Spinal cord (tissue), 10 donors: ENCODE measurements at places on chromosomes 6 and 20. TPM values are rescaled to one million over a fixed set of nuclear protein-coding genes. Genes with fewer than 3 reads are reported as not detected.

SOX18 gene
- 2.4 TPM for total RNA-seq

ZSWIM1 gene
- total RNA-seq, result 12.0 TPM

CCDC28A gene
- 19.4 TPM for total RNA-seq

DNAAF9 gene
- total RNA-seq, result 27.2 TPM

- H3K27ac ChIP-seq, result no peak overlapping the region
- no peak for DNase-seq
- no peak overlapping the region for H3K4me3 ChIP-seq
- no peaks in the 10 kb centered on the region for H3K4me1 ChIP-seq
Measured at GRCh38 chr6:134394905-134395304, 77.0 kb upstream of the SGK1 start.

- no peak overlapping the region for H3K4me3 ChIP-seq
- no peaks in the 10 kb centered on the region for H3K27me3 ChIP-seq
- DNase-seq, result no peak
- H3K27ac ChIP-seq, result no peak overlapping the region
Measured at GRCh38 chr20:57695940-57696339, 13.9 kb downstream of the PMEPA1 start.

GRCh38 chr6:73523434-73524123, 2.7 kb upstream of the EEF1A1 start:
- no peaks in the 10 kb centered on the region for H3K27me3 ChIP-seq
- H3K4me1 ChIP-seq, result peaks cover 19% of the 10 kb centered on the region
- DNase-seq, result peak; percentile 40
- H3K4me3 ChIP-seq, result peak overlapping the region; percentile 63
- peaks cover 2% of the 10 kb centered on the region for H3K36me3 ChIP-seq

GRCh38 chr6:157075549-157076450, 247.5 kb downstream of the TMEM242 start:
- H3K27me3 ChIP-seq, result no peaks in the 10 kb centered on the region
- no peaks in the 10 kb centered on the region for H3K36me3 ChIP-seq
- no peak overlapping the region for H3K4me3 ChIP-seq
- H3K4me1 ChIP-seq, result peaks cover 4% of the 10 kb centered on the region
- no peak for DNase-seq
- no peak overlapping the region for H3K27ac ChIP-seq

- peaks cover 21% of the 10 kb centered on the region for H3K4me1 ChIP-seq
- H3K27ac ChIP-seq, result peak overlapping the region; percentile 89
- peak overlapping the region; percentile 62 for H3K4me3 ChIP-seq
- H3K27me3 ChIP-seq, result peaks cover 11% of the 10 kb centered on the region
- H3K36me3 ChIP-seq, result no peaks in the 10 kb centered on the region
- no peak for DNase-seq
Measured at GRCh38 chr6:27873021-27873940, 38.9 kb downstream of the OR2B2 start.
